ENCODE measurements at places on chromosomes 12 and 14.

DNA sequence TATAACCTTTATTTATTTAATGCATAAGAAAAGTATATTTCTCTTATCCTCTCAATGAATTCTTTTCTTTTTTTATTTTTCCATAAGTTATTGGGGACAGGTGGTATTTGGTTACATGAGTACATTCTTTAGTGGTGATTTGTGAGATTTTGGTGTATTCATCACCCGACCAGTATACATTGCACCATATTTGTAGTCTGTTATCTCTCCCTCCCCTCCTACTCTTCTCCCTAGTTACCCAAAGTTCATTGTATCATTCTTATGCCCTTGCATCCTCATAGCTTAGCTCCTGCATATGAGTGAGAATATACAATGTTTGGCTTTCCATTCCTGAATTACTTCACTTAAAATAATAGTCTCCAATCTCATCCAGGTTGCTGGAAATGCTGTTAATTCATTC, 1900.0 kb upstream of the SEL1L start:
- no peak for DNase-seq

- DNase-seq: no peak
These were observed 385.8 kb downstream of the MED13L start for GRCh38 chr12:115891556-115892164.

DNA sequence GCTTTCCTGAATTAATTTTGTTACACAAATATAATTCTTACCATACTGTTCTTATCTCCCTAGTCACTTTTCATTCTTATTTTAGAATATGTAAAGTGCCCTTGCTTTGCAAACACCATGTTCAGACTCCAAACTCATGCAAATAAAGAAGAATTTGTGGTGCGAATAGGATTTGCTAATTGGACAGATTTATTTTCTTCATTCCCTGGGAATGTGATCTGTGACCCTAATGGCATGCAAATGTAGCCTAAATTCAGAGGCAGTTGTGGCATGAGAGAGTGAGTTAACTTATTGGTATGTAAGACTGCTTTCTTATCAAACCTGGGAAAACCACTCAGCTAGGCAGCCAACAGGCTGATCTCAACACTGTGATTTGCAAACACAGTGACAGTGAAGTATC, 10.0 kb downstream of the CAPZA3 start:
- no peak for DNase-seq

DNA sequence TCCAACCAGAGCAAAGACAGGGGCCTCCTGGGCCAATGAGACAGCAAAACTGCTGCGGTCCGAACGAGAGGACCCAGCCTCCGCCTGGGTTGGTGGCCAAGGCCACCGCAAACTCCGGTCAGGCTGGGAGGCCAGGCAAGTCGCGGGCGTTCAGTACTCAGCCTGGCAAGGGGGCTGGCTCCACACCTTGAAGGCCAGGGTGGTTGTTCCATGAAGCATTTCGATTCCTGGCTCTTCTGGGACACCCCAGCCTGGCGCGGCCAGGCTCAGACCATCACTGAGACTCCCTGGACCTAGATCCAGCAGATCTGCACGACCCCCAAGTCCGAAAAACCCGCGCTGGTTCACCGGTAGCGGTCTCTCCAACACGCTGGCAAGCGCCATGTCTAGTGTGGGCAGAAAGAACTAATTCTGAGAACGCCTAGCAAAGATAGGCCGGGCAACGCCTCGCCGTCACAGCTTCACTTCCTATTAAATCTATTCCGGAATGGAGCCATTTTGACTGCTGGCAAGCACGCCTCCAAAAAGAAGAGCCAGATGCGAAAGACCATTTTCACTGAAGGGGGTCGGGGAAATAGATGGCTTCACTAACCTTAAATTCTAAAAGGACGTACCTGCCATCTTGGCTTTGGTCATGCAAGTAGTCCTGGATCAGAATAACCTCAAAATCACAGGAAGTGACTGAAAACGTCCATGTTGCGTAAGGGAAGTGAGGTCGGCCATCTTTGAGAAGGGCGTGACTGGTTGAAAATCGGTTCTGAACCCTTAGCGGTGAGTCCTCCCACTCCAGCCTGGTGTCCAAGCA, at the start of gene PSMB5:
TSS of gene PSMB5 (minus strand) at position 403 of the 805 bp plus-strand sequence. CDS start at position 384, 19 bp downstream.
- DNase-seq: peak; percentile 61

DNA sequence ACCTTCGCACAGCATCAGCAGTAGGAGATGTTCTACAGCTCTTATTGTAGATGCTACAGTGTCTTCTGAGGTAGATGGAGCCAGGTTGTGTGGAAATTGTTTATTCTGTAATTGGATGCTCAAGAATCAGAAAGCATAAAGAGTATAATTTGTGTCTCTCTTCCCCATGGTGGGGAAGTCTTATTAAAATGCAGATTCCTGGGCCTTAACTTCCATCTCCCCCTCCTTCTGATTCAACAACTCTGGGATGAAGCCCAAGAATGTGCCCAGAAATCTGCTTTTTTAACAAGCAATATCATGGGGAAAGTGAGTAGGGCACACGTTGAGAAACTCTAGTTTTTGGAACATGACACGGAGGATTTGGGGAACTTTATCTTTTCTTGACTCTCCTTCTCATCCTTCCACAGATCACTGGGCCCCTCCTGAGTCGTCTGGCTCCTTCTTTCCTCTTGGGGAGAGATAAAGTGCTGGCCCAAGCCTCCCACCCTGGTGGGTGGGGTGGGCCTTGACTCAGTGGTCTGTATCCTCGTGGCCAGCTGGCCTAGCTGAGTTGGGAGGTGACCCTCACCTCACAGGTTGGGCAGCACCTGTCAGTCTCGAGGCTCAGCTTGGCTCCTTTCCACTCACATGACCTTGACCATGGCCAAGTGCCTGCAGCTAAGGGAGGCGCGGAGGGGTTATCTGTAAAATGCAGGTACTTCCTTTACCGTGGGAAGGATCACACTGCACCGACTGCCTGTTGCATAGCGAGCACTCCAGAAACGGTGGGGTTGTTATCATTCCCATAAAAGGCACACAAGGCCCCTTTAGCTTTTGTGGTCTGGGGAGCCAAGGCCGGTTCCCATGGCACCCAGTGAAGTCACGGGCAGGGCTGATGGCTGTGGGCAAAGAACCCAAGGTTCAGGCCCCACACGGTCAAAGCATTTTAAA, 141.9 kb downstream of the CHST11 start:
- no peak for DNase-seq

DNA sequence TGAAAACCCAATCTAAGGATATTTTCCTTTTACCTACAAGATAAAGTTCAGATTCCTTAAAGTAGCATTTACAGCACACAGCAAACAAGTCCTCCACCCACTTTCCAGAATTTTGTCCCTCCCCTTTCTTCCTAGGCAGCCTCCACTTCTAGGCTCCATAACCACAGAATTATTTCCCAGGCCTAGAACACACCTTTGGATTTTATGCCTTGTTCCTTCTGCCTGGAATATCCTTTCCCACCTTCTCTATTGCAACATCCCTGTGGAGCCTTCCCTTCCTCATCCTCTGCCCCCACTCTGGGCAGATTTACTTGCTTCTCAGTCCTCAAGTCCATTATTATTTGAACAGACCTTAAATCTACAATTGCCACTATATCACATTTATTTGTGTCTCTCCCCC, 2.1 kb upstream of the TSPAN8 start:
- no peak for DNase-seq

GRCh38 chr12:67056329-67056728, 212.8 kb upstream of the CAND1 start:
- DNase-seq: no peak

DNA sequence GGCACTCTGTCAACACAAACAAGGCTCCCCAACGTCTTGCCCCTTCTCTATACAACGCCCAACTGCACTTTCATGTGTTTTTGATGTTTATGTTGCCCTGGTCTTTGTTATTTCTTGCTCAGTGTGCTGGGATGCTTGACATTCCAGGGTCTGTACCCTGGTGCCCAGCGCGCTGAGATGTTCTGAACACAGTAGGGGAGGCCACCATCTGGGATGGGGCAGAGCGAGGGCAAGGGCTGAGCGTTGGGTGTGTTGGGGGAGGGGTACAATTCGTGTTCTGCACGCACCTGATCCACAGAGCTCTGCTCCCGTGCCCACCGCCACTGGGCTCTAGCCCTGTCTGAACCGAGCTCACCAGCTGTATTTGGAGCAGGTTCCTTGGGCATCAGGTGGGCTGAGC, 52.9 kb downstream of the ISCA2 start:
- no peak for DNase-seq

DNA sequence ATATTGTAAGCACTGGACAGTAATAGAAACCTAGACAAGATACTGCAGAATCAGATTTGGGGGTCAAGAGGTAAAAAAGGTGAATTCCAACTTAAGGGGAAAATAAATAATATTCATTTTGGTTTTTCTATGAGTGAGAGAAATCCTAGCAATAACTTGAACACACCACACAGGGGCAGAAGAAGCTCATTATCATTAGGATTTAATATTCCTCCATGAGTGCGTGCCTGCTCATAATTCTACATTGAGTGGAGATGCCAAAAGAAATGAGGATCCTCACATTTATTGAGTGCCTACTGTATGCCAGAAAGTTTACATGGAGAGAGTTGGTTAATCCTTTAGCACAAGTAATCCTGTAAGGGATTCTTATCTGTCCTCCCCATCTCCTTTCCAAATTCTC, 40.5 kb upstream of the C14orf132 start:
- no peak for DNase-seq

DNA sequence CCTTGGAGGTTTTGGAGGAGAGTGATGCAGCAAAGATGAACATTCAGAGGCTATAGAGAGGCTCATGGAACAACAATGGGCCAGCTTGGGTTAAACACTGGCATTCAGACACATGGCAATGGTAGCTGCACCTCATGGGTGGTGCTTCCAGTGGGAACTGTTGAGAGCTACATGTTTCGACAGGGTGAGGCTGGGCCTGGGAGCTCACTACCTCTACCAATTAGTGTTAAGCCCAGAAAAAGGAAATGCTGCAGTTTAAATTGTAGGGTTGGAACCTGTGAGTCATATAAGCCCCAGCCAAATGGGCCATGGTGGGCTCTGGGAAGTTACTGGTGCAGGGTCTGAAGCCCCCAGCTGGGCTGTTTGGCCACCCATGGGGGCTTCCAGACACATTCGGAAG, 279.7 kb downstream of the ZFP36L1 start:
- DNase-seq: no peak

- DNase-seq: no peak
These were observed 375.1 kb downstream of the BMP4 start for GRCh38 chr14:53581504-53581903.

DNA sequence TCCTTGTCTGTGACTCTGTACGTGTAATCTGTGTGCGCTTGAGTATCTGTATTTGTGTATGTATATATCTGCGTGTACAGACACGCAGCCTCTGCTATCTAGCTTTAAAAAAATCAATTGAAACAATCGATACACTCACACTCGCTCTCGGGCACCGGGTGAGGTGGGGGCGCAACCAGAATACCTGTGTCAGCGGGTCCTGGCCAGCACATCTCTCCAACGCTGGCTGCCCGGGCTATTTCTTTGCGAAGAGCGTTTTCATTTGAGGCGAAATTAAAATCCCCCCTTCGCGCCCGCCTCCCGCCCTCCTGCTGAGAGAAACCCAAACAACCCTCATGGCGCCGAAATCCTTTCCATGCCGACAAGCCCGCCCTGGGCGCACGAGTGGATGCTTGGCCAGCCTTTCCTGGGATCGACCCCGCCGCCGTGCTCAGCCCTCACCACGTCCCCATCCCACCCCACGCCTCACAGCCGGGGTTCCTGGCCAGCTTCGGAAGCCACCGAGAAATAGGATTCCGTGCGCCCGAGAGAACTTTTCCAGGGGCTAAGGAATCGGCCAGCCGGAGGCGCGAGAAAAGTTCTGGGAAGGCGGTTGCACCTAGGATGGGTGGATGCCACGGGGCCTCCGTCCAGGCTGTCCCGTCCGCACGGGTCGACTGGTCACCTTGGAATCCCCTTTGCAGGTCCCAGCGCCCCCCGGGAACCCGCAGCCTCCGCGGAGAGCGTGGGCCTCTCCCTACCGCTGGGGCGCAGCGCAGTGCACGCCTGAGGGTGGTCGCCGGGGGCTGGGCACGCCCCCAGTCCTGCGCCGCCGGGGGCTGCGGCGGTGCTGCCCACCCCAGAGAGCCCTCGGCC, 1.0 kb downstream of the ZDHHC22 start:
- no peak for DNase-seq

DNA sequence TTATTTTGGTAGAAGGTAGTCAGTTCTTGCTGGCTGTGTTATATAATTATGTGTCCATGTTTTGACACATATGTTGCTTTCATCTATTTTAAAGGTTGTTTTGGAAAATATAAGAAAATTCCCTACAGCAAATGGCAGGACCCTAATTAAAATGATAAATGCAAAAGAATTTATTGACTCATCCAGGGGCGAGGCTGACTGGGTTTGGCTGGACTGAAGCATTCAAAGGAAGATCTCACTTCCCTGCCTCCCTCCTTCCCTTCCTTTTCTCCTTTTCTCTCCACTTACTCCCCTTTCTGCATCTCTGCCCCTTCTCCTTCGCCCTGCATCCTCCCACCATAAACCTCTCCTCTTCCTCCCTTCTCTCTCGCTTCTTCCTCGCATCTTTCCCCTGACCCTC, 129.6 kb downstream of the SNAPC1 start:
- no peak for DNase-seq

GRCh38 chr12:92224685-92225331, 79.2 kb upstream of the BTG1 start:
- DNase-seq: no peak

DNA sequence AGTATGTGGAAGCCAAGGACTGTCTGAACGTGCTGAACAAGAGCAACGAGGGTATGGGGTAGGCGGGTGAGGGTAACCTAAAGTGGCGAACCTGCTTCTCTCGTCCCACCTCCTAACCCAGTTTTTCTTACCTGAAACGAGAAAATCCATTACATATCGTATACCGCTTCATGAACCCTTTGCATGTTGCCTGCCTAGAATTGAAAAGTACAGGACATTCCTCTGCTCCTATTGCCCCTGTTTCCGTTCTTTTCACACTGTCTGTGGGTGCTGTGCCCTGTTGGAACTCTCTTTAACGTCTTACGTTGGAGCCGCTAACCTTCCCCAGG, 513 bp downstream of the PFDN5 start:
- DNase-seq: no peak

- no peak for DNase-seq
These were observed 116.2 kb upstream of the ATP2B1 start for GRCh38 chr12:89824822-89825221.

- DNase-seq: no peak
These were observed 5.2 kb downstream of the ARHGAP9 start for GRCh38 chr12:57474430-57474829.

DNA sequence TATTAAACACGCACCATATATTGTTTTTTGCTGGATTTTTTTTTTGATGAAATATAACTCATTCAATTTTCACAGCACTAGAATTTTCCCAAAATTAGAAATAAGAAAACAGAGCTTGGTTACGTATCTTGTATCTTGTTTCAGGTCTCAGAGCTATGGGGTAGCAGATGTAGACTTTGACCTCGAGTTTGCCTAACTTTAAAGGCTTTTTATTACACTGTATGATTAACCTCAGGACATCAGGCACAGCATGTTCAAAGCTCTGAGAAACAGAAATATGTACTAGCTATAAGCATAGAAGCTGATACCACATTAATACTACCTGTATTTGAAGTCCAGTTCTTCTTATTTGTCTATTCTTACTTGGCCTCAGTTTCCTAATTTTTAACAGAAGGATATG, 171.9 kb upstream of the KITLG start:
- no peak for DNase-seq

- no peak for DNase-seq
These were observed 107.2 kb downstream of the PDE3A start for GRCh38 chr12:20475542-20475941.

Measured in stimulated activated CD8-positive, alpha-beta memory T cell treated with anti-CD3 and anti-CD28 coated beads, Interleukin-2, amount 100 ng/mL, for 48 hours (primary cell).